ENCODE measurements at places on chromosomes 6 and 20. TPM values are rescaled to one million over a fixed set of nuclear protein-coding genes. Genes with fewer than 3 reads are reported as not detected.

The ZNF334 gene
- polyA plus RNA-seq: 56.4 TPM

The JAG1 gene
- 213 TPM for polyA plus RNA-seq

- DNase-seq: no peak
Measured at GRCh38 chr6:169933251-169933821, 181.9 kb downstream of the ERMARD start.

DNA sequence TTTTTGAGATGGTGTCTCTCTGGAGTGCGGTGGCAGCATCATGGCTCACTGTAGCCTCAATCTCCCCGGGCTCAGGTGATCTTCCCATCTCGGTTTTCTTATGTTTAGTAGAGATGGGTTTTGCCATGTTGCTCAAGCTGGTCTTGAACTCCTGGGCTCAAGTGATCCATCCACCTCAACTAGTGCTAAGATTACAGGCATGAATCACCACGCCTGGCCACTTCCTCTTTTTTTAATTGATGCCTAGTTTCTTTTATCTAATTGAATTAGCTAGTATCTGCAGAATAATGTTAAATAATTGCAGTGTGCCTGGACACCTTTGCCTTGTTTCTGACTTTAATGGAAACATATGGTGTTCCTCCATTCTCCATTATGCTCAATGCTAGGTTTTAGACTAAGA, 38.4 kb upstream of the SLC22A16 start:
- DNase-seq: no peak

GRCh38 chr20:24160563-24161281, 172.1 kb upstream of the GGTLC1 start:
- DNase-seq: peak; percentile 36

GRCh38 chr6:132251711-132252110, 149.6 kb downstream of the MOXD1 start:
- DNase-seq: no peak

GRCh38 chr6:142860498-142860897, 84.5 kb downstream of the HIVEP2 start:
- DNase-seq: no peak

GRCh38 chr20:39080326-39080725, 118.2 kb downstream of the DHX35 start:
- no peak for DNase-seq

- no peak for DNase-seq
Measured at GRCh38 chr6:112037783-112038216, 16.1 kb upstream of the CCN6 start.

The NRSN1 gene
- 1.1 TPM for polyA plus RNA-seq

The MYBL2 gene
- polyA plus RNA-seq: 34.0 TPM

DNA sequence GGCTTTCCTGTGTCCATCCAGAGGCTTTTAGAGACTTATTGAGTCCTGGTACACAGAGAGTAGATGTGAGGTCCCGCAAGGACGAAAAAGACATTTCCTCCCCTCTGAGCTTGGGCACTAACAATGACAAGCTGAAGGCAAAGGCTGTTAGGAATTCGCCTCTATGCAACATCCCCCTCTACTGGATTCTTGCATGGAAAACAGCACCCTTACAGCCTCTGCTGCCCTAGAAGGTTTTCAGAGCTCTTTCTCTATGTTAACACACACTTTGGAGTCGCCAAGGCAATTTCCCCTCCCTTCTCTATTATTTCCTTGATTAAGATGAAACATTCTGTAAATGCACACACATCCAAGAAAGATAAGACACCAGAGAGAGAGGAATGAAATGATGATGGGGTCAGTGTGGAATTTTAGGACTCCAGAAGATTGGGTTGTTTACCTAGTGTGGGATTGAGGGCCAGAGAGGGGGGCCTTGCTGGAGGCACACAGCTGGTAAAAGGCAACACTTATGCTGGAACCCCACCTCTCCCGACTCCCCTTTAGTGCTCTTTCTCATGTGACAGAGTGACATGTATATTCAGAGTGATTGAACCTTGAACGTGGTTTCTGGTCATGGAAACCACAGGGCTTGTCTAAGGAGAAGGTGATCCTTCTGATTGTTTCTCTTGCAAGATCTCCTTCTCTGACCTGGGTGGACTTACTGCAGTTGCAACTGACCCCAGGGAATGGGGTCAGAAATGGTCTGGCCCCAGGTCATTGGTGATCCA, 300.7 kb downstream of the CLIC5 start:
- DNase-seq: peak; percentile 87

The NOX3 gene
- polyA plus RNA-seq: 1.6 TPM

The NKX2-2 gene
- not detected for polyA plus RNA-seq

Measured in left kidney (tissue), 8 donors.